HTR-8/SVneo (cell line): ENCODE measurements at places on chromosomes 3 and 15.

GRCh38 chr3:12948891-12949711 is 107.7 kb upstream of the RPL32 start:
- DNase-seq: no peak

DNA sequence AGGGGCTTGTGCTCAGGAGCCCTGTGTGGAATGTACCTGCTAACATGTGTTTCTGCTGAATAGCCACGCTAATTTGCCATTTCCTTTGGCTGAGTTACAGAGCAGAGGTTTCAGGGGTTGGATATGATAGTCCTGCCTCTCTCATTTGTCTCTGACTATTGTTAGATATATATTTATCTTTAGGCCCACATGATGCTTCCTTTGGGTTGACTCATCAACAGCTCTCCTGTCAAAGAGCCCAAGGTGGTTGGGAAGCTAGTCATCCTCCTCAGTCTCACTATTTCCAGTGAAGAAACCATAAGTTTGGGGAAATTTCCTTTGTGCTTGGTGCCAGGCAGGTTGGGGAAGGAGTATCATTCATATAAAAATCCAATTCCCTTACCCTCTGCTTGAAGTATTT is 1194.6 kb downstream of the ZPLD1 start:
- no peak for DNase-seq

- no peak for DNase-seq
Measured at GRCh38 chr15:37888356-37888755, 46.1 kb upstream of the TMCO5A start.

DNA sequence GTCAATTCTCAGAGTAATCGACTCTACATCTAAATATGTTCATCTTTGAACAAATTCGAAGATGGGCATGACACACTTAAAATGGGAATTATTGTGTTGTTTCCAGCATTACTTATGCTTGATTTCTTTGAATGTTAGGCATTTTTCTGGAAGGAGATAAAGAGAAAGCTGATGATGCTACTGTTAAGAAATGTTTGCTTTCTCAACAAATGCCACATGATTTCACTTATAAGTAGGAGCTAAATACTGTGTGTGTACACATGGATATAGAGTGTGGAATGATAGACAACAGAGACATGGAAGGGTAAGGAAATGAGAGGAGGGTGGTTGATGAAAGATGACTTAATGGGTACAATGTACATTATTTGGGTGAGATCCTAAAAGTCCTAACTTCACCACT is 400.9 kb downstream of the TBL1XR1 start:
- no peak for DNase-seq

- no peak for DNase-seq
Measured at GRCh38 chr3:70179111-70179510, 133.3 kb downstream of the MDFIC2 start.

GRCh38 chr3:180911876-180912303 is 580 bp upstream of the FXR1 start:
- DNase-seq: no peak

GRCh38 chr15:62998262-62998890 is 44.2 kb upstream of the TPM1 start:
- no peak for DNase-seq

DNA sequence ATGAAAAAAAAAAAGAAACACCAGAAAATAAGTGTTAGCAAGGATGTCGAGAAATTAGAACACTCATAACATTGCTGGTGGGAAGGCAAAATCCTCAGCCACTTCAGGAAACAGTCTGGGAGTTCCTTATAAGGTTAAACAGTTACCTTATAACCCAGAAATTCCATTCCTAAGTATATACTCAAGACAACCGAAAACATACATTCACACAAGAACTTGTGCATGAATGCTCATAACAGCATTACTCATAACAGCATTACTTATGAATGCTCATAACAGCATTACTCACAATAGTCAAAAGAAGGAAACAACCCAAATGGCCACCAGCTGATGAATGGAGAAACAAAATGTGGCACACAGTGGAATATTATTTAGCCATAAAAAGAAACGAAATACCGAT is 34.8 kb upstream of the DCP1A start:
- no peak for DNase-seq

GRCh38 chr3:172302203-172302602 is 146.1 kb downstream of the GHSR start:
- DNase-seq: no peak

- peak; percentile 21 for DNase-seq
Measured at GRCh38 chr15:51736751-51737521, 519 bp downstream of the LYSMD2 start.

DNA sequence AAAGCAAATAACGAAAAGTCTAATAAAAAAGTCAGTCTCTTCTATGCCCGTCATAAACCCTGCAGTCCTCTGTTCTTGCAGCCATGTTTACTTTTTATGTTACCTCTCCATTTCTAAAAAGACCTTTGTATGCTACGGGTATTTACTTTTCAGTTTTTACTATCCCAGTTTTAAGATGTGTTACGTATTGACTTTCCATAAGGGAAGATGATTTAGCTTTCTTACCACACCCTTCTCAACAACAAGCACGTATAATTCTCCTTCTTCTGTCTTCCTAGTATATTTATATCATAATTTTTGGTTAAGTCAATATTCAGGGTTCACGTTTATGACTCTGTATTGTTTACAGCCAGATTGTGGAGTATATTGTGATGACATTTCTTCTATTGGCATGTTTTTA is 10.8 kb downstream of the TRNT1 start:
- no peak for DNase-seq

GRCh38 chr3:108346301-108347227 is 50.2 kb downstream of the HHLA2 start:
- DNase-seq: no peak

GRCh38 chr15:44144184-44144583 is 50.9 kb downstream of the FRMD5 start:
- no peak for DNase-seq
